ENCODE measurements at places on chromosomes 3 and 15.

GRCh38 chr3:43346978-43347749, 60.8 kb downstream of the SNRK start:
- no peak for DNase-seq

- peak; percentile 14 for DNase-seq
These were observed 66.2 kb downstream of the MCTP2 start for GRCh38 chr15:94297558-94297957.

DNA sequence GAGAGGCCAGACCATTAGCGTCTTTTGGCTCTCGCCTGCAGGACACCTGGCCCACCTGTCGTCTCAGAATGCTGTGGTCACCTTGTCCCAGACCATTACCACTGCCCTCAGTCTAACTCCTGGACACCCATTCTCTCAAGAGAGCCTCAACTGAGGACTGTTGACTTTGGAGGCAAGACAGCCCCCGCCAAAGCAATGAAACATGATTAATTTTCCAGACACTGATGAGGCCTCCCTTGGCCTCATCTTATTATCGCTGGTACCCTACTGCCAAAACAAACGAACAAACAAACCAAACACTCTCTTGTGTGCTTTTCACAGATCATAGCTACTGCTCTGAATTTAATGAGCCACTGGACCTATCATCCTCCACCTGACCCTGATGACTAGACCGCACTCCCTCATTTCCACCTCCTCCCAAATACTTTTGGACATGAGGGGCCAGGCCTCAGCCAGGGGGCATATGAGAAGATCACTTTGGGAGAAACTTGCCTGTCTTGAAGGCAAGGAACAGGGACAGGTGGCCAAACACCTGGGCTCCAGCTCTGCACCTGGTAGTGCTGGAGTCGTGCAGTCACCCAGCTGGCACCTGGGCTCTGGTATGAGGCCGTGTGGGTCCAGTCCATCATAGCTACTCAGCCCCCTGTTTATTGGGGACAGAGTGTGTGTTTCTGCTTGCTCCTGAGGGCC, 27.6 kb downstream of the ALS2CL start:
- no peak for DNase-seq

DNA sequence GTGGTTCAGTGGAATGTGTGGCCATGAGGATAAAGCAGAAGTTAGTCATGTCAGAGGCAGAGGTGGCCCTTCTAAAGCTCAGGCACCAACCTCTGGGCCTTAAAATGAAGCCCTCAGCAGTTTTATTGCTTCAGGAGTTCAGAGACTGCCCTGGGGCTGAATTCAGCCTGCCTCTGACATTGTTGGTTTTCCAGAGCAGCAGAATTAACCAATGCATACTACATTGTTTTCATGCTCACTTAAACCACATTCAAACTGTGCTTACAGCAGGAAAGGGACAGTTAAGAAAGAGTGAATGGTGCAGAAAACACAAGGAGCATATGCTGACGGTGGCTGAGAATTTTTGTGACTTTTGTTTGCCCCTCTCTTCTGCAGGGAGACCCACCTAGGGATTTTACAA, 320.2 kb downstream of the CHST2 start:
- no peak for DNase-seq

Data from erythroblast (primary cell).